ENCODE measurements at places on chromosomes 12 and 14.

DNA sequence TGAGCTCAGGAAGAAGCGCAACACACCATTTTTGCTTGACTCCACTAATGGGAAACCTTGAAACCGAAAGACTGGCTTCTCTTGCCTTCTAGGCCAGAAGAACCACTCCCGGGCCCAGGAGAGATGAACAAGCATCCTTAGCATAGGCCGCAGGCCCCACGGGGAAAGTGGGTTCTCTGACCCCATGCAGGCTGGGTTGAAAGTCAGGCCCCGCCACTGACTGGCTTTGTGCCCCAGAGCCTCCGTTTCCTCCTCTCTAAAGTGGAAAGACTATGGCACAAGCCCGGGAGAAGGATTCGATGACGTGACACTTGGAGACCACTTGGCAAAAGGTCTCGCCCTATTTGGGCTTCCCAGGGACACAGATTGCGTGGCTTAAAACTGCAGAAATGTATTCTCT is 9.9 kb upstream of the FZD10 start:
- DNase-seq, result no peak

GRCh38 chr12:138898-139534 is 72.4 kb downstream of the IQSEC3 start:
- no peak for DNase-seq

DNA sequence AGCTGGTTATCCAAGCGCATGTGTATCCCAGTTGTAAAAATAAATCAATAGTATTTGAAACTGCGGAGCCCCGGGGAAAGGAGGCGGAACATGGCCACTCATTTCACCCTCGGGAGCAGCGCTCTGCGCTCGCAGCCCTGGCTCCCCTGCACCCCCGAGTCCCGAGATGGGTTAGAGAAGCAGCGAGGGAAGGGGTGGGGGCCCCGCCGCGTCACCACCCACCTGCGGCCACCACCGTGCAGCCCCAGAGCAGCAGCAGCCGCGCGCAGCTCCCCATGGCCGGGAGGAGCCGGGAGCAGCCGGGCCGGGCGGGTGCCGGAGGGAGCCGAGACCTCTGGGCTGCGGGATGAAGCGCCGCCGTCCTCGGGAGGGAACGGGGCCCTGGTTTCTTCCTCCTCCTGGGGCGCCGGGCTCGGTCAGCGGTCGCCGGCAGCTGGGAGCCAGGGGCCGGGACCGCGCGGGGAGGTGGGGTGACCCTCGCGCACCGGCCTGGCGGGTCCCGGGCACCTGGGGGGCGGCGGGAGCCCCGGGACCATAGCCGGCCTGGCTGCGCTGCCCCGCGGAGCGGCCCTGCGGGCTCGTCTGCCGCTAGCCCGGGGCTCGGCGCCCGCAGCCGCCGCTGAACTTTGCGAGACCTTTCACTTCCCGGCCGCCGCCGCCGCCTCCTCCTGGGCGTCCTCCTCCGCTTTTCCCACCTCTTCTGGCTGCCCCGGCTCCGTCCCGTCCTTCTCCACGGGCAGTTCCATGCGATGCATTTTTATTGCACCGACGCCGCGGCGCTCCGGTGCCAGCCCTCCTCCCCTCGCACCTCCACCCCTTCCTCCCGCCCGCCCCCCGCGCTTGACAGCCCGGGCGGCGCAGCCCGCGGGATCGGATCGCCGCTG is at the start of gene NTN4:
NTN4 (minus strand) TSS at position 732 of the 884 bp plus-strand sequence; CDS start at position 277, 455 bp downstream.
- DNase-seq, result peak; percentile 60

- peak; percentile 27 for DNase-seq
Observed at GRCh38 chr14:77375973-77376770, 722 bp downstream of the TMED8 start.

DNA sequence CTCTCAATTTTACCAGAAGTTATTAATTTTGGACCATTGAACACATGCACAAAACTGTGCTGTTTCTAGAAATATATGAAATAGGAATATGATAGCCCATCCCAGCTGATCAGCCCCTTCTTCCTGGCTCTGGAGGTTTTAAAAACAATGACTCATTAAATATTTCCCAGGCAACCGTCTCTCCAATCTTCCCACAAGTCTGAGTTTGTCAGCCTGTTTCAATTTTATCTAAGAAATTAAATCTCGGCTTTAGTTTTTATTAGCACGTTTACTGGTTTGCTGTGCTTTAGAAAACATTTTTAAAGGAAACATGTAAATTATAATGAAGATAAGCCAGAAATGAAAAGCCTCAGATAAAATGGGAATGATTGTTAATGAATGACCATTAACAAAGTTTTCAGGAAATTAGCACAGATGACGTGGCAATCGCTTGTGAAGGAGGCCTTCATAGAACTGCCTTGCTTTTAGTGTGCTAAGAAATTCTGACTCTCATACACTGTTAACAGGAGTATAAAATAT is 89.3 kb upstream of the RAP1B start:
- peak; percentile 67 for DNase-seq

GRCh38 chr14:92677087-92677668 is 71.2 kb downstream of the LGMN start:
- DNase-seq, result no peak

DNA sequence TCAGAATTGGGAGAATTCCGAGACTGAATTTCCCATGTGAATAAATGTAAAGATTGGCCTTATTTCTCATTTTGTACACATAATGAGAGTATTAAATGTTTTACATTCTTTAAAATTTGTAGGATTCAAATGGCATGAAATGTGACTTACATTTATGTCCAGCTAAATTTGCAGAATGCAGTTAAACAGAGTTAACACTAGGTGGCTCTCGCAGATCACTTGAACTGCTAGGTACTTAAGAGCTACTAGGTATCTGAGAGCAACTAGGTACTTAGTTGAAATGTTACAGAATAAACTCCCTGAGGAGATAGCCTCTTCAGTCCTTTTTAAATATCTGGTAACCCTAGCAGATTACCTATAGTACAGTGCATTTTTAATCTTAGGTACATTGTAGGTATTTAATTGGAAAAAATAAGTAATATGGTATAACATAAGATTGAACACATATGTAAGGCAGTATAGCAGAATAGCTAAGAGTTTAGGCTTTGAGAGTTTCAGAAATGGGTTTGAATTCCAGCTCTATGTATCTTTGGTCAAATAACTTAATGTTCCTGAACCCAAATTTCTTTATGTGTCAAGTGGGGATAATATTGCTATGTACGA is 73.8 kb downstream of the KIAA0586 start:
- DNase-seq, result peak; percentile 97

DNA sequence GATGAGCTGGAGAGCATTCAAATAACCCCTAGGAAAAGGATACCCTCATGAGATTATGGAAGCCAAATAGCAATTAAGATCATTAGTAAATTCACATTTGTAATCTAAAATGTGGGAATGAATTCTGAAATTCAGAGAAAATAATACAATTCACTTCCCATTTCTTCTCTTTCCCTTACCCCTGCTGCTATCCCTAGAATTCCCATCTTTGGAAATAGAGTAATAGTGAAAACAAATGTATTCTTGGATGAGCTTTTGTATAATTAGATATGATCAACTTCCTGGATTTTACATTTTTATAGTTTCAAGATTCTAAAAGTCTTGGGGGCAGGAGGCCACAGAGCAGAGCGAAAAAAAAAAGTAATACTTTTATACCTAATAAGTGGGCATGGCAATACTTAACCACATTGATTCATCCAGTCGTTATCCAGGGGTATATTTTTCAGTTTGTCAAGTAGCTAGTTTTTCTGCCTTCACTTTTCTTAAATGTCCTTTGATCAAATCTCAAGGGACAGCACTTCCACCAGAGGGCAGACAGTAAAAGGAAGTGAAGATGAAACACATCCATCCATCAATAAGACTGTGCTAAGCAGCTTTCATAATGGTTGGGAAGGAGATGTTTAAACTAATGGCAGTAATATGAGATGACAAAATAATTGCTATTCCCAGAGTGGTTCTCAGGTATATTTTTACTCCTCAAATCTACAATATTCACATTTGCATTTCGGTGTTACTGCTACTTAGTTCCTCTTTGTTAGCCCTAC is 401.3 kb downstream of the DIO2 start:
- peak; percentile 64 for DNase-seq
